ENCODE measurements at places on chromosomes 13 and 19. TPM values are rescaled to one million over a fixed set of nuclear protein-coding genes. Genes with fewer than 3 reads are reported as not detected.

The IL11 gene
- total RNA-seq: 2.9 TPM

GRCh38 chr19:9848060-9848459, 12.9 kb downstream of the PIN1 start:
- no peak for DNase-seq

The FAM124A gene
- total RNA-seq: not detected

The PPM1N gene
- 0.31 TPM for total RNA-seq

- no peak for DNase-seq
Measured at GRCh38 chr19:6723738-6724137, 3.3 kb upstream of the C3 start.

- peak; percentile 50 for DNase-seq
Measured at GRCh38 chr13:21637296-21637695, 33.3 kb upstream of the MICU2 start.

- no peak for DNase-seq
Measured at GRCh38 chr19:51359294-51359693, 6.9 kb downstream of the ETFB start.

The PCDH20 gene
- total RNA-seq: not detected

GRCh38 chr13:113238536-113238935, 29.1 kb downstream of the CUL4A start:
- DNase-seq: no peak

GRCh38 chr13:74336546-74336945, 202.3 kb upstream of the KLF12 start:
- DNase-seq: no peak

The OR7D2 gene
- not detected for total RNA-seq

- DNase-seq: peak; percentile 46
Measured at GRCh38 chr19:41264581-41265394, 616 bp downstream of the HNRNPUL1 start.

DNA sequence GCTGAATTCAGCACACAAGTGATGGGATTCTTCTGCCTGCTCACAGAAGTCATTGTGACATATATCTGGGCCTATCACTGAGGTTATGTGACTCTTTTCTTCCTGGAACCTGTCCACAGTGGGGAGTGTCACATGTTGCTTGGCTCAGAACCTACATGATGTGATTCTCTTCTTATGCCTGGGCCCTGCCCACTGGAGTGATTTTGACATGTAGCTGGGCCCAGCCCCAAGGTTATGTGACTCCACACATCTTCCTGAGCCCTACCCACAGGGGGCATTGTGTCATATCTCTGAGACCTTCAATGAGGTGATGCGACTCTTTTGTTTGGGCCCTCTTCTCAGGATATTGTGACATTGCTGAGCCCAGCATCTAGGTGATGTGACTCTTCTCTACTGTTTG, 17.4 kb upstream of the ZNF429 start:
- no peak for DNase-seq

The NXNL1 gene
- total RNA-seq: not detected

The GARIN5A gene
- total RNA-seq: not detected

DNA sequence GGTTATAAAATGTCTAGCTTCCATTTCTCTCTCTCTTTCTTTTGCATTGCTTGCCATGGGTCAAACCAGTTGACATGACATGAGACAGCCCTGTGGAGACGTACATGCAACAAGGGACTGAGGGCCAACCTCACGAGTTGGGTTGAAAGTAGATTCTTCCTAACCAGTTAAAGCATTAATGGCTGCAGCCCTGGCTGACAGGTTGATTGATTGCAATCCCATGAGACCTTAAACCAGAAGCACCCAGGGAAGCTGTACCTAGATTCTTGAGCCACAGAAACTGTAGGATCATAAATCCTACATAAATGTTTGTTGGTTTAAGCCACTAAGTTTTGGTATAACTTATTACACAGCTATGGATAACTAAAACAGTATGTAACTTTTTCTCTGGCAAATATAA, 373.8 kb downstream of the DACH1 start:
- no peak for DNase-seq

The CDX2 gene
- 0.04 TPM for total RNA-seq

- no peak for DNase-seq
Measured at GRCh38 chr13:26705536-26705935, 55.0 kb downstream of the GPR12 start.

The DZIP1 gene
- total RNA-seq: 36.9 TPM

GRCh38 chr19:3248728-3249326, 24.4 kb downstream of the CELF5 start:
- no peak for DNase-seq

The ZNF324B gene
- total RNA-seq: 3.0 TPM

The CAMSAP3 gene
- 11.8 TPM for total RNA-seq
